GM03348 (cell line): ENCODE measurements at places on chromosomes 7 and 10.

- no peak for DNase-seq
Measured at GRCh38 chr10:69080226-69080625, 7.7 kb upstream of the SRGN start.

DNA sequence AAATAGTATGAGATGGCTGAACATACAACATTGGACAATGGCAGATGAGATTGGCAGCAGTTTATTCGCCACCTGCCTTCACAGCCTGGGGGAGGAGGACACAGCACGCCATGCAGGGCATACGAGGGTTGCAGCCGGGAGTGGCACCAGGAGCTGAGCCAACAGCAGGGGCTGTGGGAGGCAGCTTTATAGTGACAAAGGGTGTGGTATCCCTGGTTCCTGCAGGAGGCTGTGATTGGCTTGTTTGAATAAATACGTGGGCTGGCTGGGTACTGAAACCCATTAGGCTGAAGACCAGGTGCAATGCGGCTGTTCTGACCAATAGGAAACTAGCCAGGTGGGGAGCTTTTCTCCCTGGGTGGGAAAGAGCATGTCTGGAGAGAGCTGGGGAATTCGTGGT lies 68.9 kb upstream of the LEP start:
- no peak for DNase-seq

DNA sequence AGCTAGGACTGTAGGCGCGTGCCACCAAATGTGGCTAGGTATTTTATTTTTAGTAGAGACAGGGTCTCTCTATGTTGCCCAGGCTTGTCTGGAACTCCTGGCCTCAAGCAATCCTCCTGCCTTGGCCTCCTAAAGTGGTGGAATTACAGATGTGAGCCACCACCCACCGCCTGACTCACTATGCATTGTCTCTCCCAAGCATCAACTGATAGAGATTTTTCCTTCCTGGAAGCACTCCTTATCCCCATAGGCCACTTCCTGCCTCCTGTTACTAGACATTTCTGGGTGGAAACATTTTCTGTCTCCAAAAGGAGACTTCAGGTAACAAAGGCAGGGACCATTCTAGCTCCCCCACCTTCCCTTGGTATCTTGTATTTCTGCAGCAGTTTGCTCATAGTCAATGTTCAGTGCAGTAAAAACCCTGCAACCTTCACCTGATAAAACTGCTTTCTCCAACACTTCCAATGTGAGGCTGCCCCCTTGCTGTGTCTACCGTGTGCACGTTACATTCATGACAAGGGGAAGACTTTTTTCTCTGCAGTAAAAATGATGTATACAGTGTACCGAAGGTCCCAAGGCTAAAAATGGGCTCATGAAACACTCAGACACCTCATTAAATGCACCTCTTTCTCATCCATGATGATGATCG lies 84.9 kb downstream of the NHLRC2 start:
- DNase-seq: no peak

GRCh38 chr10:123101872-123102271 lies 33.9 kb upstream of the HMX3 start:
- no peak for DNase-seq

DNA sequence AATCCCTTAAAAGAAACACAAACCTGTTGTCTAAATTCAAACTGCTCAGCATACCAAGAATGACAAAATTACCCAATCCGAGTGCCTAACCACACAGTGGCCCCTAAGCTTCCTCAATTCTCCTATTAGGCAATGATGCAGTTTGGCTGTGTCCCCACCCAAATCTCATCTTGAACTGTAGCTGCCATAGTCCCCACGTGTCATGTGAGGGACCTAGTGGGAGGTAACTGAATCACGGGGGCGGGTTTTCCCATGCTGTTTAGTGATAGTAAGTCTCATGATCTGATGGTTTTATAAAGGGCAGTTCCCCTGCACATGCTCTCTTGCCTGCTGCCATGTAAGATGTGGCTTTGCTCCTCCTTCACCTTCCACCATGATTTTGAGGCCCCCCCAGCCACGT lies 21.9 kb downstream of the PSAP start:
- DNase-seq: no peak
